ENCODE measurements at places on chromosomes 12 and 14.

GRCh38 chr12:125218952-125219351 lies 153.7 kb downstream of the AACS start:
- no peak for DNase-seq

- DNase-seq = no peak
These were observed 2.5 kb upstream of the SELPLG start for GRCh38 chr12:108635997-108636808.

- DNase-seq = no peak
These were observed 1042.4 kb downstream of the AACS start for GRCh38 chr12:126107659-126108058.

DNA sequence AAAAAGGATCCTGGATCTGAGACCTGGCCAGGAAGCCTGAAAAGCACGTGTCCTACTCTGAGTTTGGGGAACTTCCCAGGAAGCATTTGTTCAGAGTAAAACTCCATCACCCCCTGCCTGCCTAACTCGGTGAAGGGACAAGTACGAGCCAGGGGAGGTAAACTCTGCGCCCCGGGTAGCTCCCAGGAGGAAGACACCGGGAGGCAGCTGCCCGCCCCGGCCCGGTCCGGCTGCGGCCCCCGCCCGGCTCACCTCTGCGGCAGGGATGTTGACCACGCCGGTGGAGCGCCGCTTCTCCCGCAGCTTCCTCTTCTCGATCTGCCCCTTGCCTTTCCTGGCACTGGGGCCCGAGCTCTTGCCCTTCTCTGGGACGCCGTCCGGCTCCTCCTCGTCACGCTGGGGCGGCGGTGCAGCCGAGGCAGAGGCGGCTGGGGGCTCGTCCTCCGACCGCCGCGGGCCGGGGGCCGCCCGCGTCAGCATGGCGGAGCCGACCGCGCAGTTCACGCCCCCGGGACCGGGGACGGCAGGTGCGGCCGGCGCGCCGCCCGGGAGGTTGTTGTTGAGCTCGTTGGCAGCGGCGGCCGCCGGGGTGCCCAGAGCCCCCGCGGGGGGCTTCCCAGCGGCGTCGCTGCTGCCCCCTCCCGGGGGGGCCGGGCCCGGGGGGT lies 1.2 kb downstream of the PAWR start:
- DNase-seq = no peak

- no peak for DNase-seq
These were observed 10.1 kb upstream of the DCAF4 start for GRCh38 chr14:72916174-72916573.

- no peak for DNase-seq
These were observed 49.3 kb upstream of the ASPG start for GRCh38 chr14:104036212-104036611.

DNA sequence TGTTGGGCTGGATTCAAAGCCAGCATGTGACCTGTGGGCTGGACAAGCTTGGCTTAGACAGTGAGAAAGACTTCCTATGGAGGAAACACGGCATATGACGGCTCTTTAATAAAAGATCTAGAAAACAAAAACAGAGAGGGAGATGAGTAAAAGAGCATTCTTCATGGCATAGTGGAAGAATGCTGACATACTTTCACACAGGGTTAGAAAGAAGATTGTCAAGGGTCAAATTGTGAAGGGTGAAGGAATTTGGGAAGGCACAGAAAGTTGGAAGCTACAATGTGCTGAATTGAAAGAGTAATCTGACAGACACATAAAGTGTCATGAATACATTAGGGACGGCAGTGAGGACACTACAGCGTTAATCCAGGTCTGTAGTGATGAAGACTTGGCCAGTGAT lies 63.4 kb downstream of the GALNT4 start:
- no peak for DNase-seq

DNA sequence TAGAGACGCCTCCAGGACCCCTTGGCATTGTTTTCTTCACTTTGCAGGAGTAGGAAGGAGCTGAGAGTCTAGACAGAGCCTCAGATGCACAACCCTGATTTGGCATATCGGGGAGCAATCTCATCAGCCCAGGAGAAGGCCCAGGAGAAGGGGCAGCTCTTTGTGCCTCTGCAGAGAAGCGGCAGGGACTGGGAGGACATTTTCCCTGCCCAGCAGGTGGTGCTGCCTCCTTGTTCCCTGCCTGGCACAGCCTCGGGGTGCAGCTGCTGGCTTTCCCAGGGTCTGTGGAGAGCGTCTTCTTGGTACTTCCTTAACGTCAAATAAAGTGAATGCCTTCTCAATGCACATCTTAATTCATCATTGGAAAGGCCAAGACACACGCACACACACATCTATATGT lies 419.5 kb downstream of the TMEM121 start:
- DNase-seq = no peak

DNA sequence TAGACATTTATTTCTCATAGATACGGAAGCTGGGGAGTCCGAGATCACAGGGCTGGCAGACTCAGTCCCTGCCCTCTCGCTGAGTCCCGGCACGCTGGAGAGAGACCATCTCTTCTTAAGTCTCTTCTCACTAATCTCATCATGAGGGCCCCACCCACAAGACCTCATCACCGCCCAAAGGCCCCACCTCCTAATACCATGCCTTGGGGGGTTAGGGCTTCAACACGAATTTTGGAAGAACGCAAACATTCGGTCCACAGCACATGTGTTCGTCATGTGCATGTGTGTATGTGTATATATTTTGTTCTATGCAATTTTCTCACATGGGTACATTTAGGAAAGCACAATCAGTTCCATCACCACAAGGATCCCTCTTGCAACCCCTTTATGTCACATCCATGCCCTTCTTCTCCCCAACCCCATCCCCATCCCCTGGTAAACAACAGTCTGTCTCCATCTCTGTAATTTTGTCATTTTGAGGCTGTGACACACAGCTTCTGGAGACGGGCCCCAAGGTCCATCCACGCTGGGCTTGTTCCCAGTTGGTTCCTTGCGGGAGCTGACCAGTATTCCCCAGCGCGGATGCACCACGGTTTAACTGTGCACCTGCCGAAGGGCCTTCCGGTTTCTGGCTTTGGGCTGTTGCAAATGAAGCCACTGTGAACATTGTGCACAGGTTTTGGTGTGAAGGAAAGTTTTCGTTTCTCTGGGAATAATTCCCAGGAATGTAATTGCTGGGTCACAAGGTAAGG lies 317.5 kb upstream of the DIO3 start:
- no peak for DNase-seq

GRCh38 chr14:25833341-25834126 lies 764.3 kb downstream of the NOVA1 start:
- DNase-seq = no peak

DNA sequence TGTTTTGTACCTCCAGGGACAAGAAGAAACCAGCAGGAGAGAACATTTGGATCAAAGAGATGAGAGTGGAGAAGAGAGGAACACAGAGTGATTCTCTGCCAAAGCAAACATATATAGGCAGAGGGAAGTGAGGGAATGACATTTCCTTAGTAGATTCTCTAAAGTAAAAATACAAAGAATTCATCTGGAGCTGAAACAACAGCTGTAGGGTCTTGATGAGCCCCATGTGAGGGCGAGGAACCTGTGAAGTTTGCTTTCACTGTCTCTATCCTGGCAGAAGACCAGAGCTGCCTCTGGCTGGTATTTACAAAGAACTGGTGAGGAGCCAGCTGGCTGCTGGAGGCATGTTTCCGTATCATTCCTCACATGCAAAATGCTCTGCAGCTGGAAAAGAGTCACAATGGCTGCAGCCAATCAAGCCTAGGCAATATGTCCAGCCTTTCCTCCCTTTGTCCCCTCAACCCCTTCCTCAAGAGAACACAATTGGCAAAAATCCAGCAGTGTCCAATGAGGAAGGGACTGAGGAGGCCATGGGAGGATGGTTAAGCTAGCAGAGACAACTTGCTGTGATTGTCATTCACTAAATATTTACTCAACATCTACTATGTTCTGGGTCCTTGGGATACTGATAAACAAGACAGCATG lies 122.5 kb downstream of the PHLDA1 start:
- DNase-seq = no peak

DNA sequence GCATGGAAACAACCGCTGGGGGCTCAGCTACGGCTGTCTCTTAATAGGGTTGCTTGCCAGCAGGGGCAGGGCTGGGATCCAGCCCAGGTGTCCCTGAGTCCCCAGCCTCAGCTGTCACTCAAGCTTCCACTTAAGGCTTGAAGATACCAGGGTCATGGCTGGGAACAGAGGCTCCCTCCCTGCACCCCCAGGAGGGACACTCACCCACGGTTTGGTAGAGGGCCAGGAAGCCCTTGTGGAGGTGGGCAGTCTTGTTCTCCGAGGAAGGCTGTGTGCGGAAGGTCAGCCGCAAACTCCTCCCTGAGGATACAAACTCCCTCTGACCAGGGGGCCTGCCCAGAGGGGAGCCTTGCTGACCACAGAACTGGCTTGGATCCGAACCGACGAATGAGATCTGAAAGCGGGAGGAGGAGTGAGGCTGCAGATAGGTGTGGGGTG lies 7.3 kb downstream of the C1RL start:
- DNase-seq = no peak

DNA sequence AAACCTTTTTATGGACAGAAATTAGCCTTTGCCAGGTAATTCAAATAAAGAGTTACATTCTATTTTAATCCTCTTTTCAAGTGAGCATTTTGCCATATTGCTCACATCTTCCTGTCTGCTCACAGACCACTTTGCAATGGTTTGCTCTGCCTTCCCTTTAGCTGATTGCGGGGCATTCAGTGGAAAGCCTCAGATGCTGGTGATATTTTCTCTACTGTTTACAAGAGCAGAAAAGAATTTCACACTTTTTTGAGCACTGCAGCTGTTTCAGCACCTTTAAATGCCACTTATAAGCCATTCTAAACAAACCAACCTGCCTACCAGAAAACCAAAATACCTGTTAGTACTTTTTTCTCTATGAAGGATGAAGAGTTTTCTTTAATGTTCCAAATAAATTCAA lies 195.7 kb upstream of the LRIG3 start:
- no peak for DNase-seq

- DNase-seq = no peak
These were observed 46.5 kb upstream of the GPR68 start for GRCh38 chr14:91290986-91291385.

DNA sequence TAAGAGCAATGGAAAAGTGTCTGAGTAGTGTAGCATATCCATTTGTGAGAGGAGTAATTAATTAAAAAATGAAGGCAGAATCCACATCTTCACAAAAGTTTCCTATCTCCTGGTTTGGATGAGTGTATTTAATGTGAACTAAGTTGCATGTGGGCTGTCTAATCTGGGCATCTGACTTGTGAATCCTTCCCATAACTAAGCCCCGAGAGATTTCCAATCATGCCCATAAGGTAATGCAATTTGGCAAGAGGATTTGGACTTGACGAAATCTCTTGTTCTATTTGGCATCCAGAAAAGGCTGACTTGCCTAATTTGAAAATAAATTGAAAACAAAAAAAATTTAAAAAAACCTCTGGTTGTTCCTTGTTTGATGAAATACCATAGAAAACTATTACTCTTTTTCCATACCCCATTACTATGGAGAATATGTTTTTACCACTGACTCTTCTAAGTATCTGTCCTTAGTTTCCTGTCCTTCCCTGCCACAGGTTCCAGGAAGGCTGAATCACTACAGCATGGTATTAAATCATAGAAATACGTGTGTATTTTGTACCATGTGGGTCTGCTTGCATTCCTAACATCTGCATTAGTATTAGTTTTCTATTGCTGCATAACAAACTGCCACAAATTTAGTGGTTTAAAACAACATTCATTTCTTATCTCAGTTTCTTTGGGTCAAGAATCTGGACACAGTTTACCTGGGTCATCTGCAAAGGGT lies 48.4 kb downstream of the ETV6 start:
- DNase-seq = no peak

GRCh38 chr14:68685419-68686204 lies 107.3 kb downstream of the ZFP36L1 start:
- DNase-seq = peak; percentile 92

DNA sequence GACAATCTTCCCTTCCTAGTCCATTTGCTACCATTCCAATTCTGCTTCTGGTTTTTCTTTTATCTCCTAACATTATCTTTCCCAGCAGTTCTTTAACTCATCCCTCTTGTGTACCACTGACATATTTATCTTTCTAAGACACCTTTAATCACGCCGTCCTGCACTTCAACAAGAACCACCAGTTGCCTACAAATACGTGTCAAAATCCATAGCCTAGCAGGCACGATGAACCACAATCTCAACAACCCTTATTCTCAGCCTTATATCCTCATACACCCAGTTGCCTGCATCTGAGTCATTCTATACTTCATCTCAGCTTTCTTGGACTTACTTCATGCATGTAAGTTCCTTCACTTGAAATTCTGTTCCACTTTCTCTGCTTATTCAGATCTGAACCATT lies 16.4 kb upstream of the ST8SIA1 start:
- DNase-seq = no peak

- DNase-seq = no peak
These were observed 9.7 kb downstream of the DCP1B start for GRCh38 chr12:1994429-1995143.

DNA sequence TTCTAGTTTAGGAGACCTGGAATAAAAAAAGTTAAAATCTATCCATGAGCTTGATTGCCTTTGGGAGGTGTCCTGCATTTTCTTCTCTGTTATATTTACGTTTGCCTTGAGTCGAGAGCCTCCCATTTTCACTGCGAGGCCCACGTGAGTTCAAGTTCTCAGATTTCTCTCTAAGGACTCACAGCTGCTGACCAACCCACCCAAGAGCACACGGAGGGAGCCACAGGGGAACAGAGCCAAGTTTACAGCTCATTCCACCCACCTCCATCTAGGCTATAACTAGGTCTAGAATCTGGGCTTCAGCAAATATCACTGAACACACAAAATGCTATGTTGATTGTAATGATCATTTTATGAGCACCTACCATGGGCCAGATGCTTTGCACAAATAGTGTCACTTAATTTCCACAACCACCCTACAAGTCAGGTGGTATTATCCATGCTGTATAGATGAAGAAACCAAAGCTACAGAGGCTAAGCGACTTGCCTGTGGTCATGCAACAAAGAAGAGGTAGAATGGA lies 16.7 kb downstream of the ALDH1L2 start:
- no peak for DNase-seq

DNA sequence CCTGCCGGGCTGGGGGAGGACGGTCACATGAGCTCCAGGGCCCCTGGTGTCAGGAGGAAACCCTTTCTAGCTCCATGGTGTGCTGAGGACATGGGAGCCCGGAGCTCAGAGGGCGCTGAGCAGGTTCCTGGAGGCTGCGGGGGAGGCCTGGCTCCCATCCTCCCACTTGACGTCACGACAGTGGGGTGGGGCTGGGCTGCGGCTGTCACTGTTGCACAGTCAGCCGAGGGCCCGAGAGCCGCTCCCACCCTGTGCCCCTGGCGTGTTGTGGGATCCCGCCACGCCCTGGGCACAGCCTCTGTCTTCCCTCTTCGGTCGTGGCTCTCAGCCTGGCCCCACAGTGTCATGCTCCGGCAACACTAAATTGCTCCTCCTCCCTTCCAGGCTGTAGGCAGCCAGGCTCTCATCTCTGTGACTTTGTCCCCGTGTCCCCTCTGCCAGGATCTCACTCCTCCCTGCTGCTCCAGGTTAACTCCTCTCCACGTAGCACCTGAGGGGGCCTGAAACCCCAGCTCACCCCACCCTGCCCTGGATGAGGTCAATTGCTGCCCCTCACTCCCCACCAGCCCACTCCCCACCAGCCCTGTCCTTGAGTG lies 33.0 kb downstream of the BEGAIN start:
- no peak for DNase-seq

Data from central memory CD4-positive, alpha-beta T cell (primary cell).